ENCODE measurements at places on chromosomes 11 and 22. TPM values are rescaled to one million over a fixed set of nuclear protein-coding genes. Genes with fewer than 3 reads are reported as not detected.

DNA sequence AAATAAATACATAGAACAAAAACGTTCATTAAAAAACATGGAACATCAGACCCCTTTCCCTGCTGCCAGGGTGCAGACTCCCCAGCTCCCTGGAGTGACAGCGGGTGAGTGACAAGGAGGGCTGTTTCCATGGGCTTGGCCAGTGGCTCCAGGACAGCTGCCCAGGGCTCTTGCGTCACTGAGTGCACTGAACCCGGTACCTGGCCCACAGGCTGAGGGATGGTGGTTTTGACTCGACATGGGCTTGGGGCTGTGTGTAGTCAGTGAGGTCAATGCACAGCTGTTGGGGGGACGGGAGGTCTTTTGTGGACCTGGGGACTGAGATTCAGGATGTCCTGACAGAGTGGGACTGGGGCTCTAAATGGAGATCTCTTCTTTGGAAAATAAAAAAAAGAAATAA, 142.1 kb upstream of the B3GAT1 start:
- no peak for DNase-seq

- no peak for DNase-seq
These were observed 10.5 kb downstream of the TRIM5 start for GRCh38 chr11:5674391-5674790.

GRCh38 chr11:91686700-91687099, 537.9 kb upstream of the FAT3 start:
- no peak for DNase-seq

GRCh38 chr11:14362611-14363010, 3.6 kb upstream of the RRAS2 start:
- no peak for DNase-seq

GRCh38 chr22:37187552-37187890, 526 bp downstream of the C1QTNF6 start:
- DNase-seq = no peak

- no peak for DNase-seq
These were observed 29.0 kb downstream of the TIMP3 start for GRCh38 chr22:32830473-32830872.

DNA sequence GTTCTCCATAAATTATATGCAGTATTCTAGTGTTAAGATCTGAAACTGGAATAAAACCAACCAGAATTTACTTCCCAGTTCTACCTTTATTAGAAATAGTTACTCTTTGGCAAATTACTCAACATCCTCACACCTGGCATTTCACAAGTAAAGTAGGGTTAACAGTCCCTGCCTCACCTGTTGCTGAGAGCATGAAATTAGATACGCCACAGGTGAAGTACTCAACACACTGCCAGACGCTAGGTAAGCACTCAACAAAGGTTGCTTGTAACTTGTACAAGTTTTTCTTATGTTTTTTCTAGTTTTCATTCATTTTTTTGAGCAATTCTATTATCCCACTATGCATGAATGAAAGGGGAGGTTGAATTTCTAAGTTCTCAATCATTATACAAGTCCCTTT, 267.6 kb upstream of the ARHGAP42 start:
- no peak for DNase-seq

DNA sequence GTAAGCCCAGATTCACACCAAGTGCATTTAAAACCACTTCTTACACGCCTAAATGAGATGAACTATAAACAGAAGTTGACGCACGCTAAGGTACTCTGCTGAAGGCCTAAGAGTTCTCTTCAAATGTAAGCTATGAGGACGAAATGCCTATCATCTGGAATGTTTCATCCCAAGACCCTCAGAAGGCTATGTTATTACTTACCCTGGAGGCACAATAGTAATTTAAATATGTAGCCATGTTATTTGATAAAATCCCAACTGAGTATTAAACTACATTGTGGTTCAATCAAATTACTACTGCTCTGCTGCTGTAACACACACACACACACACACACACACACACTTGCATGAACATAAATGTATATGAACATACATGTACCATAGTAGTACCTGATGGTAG, 47.6 kb downstream of the MAML2 start:
- no peak for DNase-seq

DNA sequence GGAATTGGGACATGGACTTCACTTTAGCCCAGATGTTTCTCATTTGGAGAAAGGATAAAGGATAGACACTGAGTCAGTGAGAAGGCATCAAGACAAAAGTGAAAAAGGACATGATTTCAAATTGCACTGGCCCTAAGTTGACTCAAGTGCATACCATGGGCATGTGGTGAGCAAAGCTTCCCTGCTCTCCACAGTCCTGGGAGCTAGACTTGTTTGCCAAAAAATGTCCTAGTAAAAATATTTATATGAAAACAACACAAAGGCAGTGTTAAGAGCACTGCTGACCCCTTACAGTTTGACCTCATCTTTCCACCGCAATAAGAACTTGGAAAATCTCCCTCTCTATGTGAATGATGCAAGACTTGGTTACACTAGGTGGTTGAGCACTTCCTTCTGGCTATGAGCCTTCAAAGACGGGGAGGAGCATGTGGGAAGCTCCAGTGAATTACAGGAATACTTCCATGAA, 46.5 kb upstream of the FIBIN start:
- DNase-seq = peak; percentile 95

DNA sequence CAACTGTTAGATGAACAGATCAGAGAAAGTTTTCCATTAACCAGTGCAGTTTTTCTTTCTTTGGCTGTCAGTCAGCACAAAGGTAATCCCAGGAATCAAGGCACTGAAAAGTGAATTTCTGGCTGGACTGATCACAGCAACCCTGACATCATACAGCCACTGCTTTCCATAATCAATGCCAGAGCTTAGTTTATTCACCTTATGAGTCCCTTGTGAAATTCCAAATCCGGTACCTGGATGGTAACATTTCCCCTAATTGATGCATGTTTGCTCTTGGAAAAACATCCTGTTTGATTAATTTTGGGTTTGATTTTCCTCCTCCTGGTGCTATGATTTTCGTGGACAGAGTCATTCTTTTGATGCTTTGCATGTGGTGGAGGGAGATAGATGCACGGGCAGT, 319.8 kb downstream of the INSC start:
- no peak for DNase-seq

DNA sequence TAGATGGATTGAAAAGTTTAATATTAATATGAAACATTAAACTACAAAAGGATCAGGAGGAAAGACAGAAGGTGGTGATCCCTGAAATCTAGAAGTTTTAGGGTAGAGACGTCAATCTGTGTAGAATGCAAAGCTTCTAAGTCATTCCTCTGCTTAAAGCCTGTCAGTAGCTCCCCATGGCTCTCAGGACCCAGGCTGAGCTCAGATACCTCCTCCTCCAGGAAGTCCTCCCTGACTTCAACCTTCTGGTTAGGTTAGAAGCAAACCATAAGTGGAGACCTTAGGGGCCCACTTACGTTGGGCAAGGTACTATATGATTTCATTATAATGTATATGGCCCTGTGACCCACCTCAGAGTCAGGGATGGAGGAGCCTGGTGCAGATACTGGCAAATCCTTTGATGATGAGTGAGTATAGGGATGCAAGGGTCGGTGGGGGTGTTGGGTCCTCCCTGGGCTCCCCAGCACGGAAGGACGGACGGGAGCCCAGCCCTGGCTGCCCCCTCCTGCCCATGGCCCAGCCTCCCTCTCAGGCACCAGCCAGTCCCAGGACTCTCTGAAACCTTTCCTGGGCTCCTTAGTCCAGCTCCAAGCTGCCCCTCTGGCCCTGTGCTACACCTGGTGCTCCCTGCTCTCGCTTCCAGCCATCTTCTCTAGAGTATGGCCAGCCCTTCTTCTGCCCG, 3.2 kb upstream of the PPP6R3 start:
- DNase-seq = no peak

GRCh38 chr22:35997438-35997837, 31.2 kb downstream of the RBFOX2 start:
- no peak for DNase-seq

GRCh38 chr11:118283756-118284350, 19.8 kb upstream of the MPZL2 start:
- no peak for DNase-seq

GRCh38 chr11:65695459-65696241, 16.4 kb upstream of the KAT5 start:
- DNase-seq = no peak

DNA sequence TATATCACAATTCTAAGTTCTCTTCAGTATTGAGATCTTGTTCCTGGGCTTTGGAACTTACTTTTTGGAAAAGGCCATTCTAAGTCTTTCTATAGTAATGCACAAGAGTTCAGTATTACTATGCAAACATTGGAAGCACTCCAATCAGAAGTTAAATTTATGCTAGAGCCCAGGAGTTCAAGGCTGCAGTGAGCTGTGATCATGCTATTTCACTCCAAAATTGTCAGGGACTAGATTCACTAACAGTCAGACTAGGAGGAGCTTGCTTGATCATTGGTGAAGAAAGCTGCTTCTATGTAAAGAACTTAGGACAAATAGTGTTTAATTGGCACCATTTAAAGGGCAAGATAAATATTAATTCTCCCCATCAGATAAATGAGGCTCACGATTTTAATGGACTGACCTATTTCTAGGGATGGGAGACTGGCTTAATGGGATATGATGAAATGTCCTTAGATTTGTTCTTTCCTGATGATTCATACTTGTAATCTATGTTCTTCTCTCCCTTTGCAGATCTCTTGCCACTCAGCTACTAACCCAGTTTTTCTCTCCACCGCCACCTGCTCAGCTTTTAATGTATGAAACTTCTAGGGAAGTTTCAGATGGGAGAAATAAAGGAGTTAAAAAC, 32.6 kb upstream of the TMEM123 start:
- DNase-seq = no peak

DNA sequence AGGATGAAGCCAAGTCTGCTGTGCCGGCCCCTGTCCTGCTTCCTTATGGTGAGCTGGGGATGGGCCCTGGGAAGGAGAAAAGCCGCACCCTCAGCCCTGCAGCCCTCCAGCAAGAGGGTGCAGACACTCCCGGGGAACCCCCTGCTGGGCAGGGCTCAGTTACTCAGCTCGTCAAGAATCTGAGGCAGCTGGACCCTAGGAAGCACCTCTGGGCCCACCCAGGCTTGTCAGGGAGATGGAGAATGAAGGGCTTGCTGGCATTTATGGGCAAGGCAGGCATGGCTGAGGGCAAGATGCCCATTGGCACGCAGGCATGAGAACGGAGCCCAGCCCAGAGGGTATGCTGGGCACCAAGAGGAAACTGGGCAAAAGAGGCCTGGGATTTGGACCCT, 12.9 kb downstream of the RELT start:
- no peak for DNase-seq

DNA sequence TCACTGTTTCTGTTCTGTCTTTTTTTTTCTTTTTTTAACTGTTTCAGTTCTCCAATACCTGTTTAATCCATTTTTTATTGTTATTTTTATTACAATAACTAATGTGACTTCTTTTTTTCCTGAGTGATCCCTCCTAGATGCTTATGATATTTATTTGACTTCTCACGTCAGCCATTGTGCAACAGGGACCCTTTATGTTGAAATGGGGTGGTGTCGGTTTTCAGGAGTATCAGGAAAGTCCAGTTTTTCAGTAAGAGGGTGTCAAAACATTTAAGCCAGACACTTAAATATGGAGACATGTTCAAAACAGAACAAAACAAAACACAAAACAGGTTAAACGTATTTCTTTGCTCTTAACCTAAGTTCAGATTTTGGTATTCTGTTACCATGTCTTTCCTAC, 418.8 kb downstream of the DYNC2H1 start:
- DNase-seq = no peak

DNA sequence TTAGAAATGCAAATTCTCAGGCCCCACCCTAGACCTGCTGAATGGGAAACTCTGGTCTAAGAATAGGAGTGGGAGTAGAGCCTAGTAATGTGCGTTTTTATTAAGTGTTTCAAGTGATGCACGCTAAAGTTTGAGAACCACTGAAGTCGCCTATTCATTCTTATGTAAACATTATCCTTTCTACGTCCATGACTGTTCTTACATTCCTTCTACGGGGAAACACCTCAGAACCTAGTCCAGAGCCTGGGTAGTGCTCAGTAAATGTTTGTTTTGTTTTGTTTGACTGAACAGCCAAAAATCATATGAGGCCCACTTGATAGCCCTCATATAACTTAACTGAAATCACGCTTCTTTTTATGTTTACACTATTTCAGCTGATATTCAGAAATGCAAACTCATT, 29.8 kb downstream of the VSIG10L2 start:
- no peak for DNase-seq

DNA sequence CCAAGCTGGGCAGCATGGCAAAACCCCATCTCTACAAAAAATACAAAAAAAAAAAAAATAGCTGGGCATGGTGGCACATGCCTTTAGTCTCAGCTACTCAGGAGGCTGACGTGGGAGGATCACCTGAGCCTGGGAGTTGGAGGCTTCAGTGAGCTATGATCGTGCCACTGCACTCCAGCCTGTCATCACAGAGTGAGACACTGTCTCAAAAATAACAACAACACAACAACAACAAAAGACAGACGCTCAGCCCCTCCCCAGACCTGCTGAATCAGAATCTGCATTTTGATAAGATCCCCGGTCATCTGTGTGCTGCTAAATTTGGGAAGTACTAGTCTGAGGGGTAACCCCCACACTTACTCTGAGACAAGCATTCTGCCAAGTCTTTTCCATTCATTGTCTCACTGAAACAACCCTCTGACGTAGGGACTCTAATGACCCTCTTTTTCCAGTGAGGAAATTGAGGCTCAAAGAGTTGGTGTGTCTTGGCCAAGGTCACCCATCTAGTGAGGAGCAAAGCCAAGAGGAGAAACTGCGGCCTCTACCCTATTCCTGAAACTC, 7.5 kb downstream of the NEFH start:
- DNase-seq = no peak

DNA sequence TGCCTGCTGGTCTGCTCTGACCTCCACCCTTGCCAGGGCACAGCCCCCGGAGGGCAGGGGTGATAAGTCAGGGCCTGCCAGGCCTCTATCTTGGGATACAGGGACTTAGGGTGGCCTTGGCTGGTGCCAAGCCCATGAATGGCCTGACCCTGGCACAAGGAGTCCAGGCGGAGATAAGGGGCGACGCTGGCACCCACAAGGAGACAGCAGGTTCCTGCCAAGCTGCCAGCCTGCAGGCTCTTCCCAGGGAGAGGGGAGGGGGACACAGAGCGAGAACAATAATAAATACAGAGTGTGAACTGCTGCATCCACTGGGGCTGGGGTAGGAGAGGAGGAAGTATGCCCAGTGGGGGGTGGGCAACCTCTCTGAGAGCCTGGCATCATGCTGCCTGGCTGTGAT, 978 bp downstream of the CSDC2 start:
- DNase-seq = no peak

GRCh38 chr11:69818603-69819441, at the start of gene FGF3:
FGF3 (minus strand) TSS chr11:69819416; CDS start chr11:69818933, 483 bp downstream.
- no peak for DNase-seq

- no peak for DNase-seq
These were observed 14.3 kb downstream of the DGKZ start for GRCh38 chr11:46361283-46362155.

Gene MN1
- 2.1 TPM for total RNA-seq

Gene OR51I1
- not detected for total RNA-seq

Gene PATE4
- total RNA-seq = not detected

Gene LRP4
- total RNA-seq = 5.0 TPM

Gene TRMT2A
- total RNA-seq = 21.3 TPM

Gene BTBD18
- total RNA-seq = not detected

Gene OR6A2
- 0.07 TPM for total RNA-seq

Gene FAT3
- total RNA-seq = 0.80 TPM

Gene SVIP
- 14.8 TPM for total RNA-seq

Gene EP300
- 30.0 TPM for total RNA-seq

Gene SPON1
- total RNA-seq = 20.5 TPM

Gene FAM111B
- total RNA-seq = 16.5 TPM

Data from epithelial cell of proximal tubule (primary cell).